Ascending aorta (tissue), 2 donors: ENCODE measurements at places on chromosomes 2 and 18. TPM values are rescaled to one million over a fixed set of nuclear protein-coding genes. Genes with fewer than 3 reads are reported as not detected.

RAX gene
- not detected for total RNA-seq

LNPK gene
- total RNA-seq = 7.1 TPM

DNA sequence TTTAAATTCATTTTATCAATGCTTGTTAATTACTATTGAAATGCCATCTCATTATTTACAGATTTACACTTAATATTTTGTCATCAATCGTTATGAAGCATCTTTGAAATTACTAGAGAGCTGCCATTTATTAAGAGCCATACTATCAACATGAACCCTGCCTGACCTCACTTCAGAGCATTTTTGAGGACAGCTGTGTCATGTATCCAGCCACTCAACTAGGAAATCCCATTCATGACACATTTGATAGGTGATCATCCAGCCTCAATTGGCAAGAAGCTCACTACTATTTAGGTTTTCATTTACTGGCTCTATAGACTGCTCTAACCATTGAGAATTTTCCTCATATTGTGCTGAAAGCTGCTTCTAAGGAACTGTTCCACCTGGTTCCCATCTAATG is 40.6 kb upstream of the TLK1 start:
- no peaks in the 10 kb centered on the region for H3K27me3 ChIP-seq
- no peaks in the 10 kb centered on the region for H3K4me1 ChIP-seq
- no peak overlapping the region for H3K4me3 ChIP-seq
- no peak for DNase-seq
- no peak overlapping the region for H3K27ac ChIP-seq

GRCh38 chr2:172093416-172094293 is 8.3 kb downstream of the DLX1 start:
- no peaks in the 10 kb centered on the region for H3K36me3 ChIP-seq
- peaks cover 31% of the 10 kb centered on the region for H3K4me1 ChIP-seq
- H3K4me3 ChIP-seq = no peak overlapping the region
- peaks cover 67% of the 10 kb centered on the region for H3K27me3 ChIP-seq
- no peak overlapping the region for H3K27ac ChIP-seq
- no peak for DNase-seq

DNA sequence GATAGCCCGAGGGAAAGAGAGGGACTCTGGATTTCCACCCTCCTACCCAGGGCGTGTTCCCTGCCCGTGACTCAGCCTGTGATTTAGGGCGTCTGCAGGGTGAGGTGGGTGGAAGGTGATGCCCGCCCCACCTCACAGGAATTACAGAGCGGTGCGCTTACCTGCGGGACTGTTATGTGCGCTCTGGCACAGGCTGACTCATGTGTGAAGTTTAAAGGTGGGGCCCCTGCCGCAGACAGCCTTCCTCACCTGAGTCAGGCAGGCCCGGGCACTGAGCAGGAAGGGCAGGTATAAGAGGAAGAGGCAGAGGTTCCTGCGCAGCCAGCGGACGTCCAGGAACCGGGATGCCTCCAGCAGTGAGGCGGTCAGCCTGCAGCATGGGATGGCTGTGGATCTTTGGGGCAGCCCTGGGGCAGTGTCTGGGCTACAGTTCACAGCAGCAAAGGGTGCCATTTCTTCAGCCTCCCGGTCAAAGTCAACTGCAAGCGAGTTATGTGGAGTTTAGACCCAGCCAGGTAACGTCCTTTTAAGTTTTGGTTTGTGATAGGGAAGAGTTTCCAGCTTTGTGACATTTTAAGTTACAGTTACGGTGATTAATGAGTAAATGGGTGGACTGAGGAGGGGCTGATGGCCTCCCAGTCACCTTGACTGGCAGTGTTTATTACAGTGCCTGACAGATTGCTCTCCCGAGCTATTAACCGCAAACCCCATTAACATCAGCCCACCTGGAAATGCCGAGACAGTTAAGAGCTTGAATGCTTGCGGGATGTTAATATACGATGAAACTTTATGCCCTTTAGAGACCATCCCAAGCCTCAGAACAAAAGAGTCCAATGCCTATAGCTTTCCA is 141.6 kb upstream of the TTC39C start:
- no peaks in the 10 kb centered on the region for H3K4me1 ChIP-seq
- H3K4me3 ChIP-seq = no peak overlapping the region
- no peaks in the 10 kb centered on the region for H3K36me3 ChIP-seq
- no peak overlapping the region for H3K27ac ChIP-seq
- H3K27me3 ChIP-seq = no peaks in the 10 kb centered on the region

GRCh38 chr2:26704441-26704977 is 12.0 kb downstream of the KCNK3 start:
- no peaks in the 10 kb centered on the region for H3K36me3 ChIP-seq
- H3K27ac ChIP-seq = peak overlapping the region; percentile 53
- H3K4me1 ChIP-seq = peaks cover 7% of the 10 kb centered on the region

DNA sequence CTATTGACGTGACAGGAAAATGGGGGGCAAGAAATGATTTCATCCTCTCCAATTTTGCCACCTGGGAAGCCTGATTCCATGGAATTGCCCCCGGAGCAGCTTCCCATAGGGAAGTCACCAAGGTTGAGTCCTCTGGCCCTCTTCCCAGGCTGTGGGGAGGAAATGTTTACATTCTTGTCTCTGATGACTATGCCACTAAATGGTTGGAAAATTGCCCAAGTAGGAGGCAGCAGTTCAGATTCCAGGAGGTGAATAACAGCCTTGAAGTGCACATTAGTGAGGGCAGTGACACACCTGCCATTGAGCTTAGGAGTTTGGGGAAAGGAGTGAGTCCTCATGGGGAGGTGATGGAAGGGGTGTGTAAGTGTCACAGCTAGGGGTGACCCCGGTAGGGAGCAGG is 449.2 kb upstream of the DCC start:
- no peak for DNase-seq
- no peak overlapping the region for H3K27ac ChIP-seq
- H3K4me1 ChIP-seq = no peaks in the 10 kb centered on the region
- H3K36me3 ChIP-seq = no peaks in the 10 kb centered on the region
